ENCODE measurements at places on chromosomes 5 and 9. TPM values are rescaled to one million over a fixed set of nuclear protein-coding genes. Genes with fewer than 3 reads are reported as not detected.
A peak's percentile ranks its signal among the peaks of the same experiment; 100 is the strongest.

The RNF20 gene
- total RNA-seq, result 33.2 TPM

The CARTPT gene
- not detected for total RNA-seq

The SPINK7 gene
- total RNA-seq, result not detected

The ADCY2 gene
- 6.5 TPM for total RNA-seq

The RASGRF2 gene
- 5.0 TPM for total RNA-seq

The ACTBL2 gene
- not detected for total RNA-seq

The TOR4A gene
- 2.0 TPM for total RNA-seq

The OGN gene
- 822 TPM for total RNA-seq

The CDX1 gene
- 0.21 TPM for total RNA-seq

The TCF7 gene
- total RNA-seq, result 1.1 TPM

The LCNL1 gene
- 0.11 TPM for total RNA-seq

The TEK gene
- 36.5 TPM for total RNA-seq

The ERGIC1 gene
- total RNA-seq, result 68.5 TPM

The NPR3 gene
- 21.7 TPM for total RNA-seq

The MCIDAS gene
- 0.32 TPM for total RNA-seq

The SV2C gene
- 2.1 TPM for total RNA-seq

The KCNMB1 gene
- 10.8 TPM for total RNA-seq

- no peak for DNase-seq
Measured at GRCh38 chr5:39195198-39195826, 24.1 kb downstream of the FYB1 start.

- DNase-seq, result no peak
Measured at GRCh38 chr5:143130613-143131305, 272.7 kb downstream of the NR3C1 start.

GRCh38 chr5:43352915-43353314 is 39.7 kb upstream of the HMGCS1 start:
- no peak for DNase-seq

- no peak for DNase-seq
Measured at GRCh38 chr9:7209016-7209715, 451.4 kb downstream of the KDM4C start.

DNA sequence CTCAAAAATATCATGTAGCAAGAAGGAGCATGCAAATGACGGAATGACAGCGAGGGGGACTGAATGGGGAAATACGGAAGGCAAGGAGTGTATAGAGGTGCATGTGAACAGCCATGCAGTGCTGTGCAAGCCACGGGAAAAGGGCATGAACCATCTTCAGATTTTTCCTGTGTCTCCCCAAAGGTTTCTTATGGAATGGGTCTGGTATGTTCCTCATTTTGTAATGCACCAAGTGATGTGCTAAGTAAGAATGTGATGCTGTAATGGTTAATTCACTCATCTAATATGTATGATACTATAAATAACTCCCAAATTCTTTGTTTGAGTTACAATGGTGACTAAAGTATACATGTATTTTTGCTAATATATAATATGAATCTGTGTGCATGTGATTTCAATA is 99.0 kb upstream of the DAB2 start:
- DNase-seq, result no peak

- DNase-seq, result no peak
Measured at GRCh38 chr9:91795598-91796241, 154.3 kb downstream of the ROR2 start.

GRCh38 chr5:148912714-148913398 is 86.4 kb downstream of the ADRB2 start:
- DNase-seq, result no peak

GRCh38 chr9:121798941-121799340 is 147.5 kb downstream of the DAB2IP start:
- no peak for DNase-seq

GRCh38 chr5:115551415-115551814 is 6.8 kb upstream of the FEM1C start:
- no peak for DNase-seq

GRCh38 chr5:149667084-149667828 is 62.9 kb upstream of the PPARGC1B start:
- no peak for DNase-seq

DNA sequence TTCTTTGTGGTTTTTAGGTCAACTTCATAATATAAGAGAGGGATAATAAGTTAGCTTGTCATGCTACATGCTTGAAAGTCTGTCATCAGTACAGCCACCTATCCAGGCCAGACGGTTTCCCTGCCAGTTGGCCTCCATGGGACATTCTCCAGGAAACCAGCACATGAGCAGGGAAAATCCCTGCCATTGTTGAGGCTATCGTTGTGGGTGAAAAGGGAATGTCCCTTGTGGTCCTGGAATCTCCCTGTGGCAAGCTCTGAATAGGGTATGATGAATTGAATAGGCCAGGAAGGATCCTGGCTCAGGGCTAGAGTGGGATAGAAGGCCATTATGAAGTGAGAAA is 12.3 kb downstream of the F2RL1 start:
- DNase-seq, result no peak

DNA sequence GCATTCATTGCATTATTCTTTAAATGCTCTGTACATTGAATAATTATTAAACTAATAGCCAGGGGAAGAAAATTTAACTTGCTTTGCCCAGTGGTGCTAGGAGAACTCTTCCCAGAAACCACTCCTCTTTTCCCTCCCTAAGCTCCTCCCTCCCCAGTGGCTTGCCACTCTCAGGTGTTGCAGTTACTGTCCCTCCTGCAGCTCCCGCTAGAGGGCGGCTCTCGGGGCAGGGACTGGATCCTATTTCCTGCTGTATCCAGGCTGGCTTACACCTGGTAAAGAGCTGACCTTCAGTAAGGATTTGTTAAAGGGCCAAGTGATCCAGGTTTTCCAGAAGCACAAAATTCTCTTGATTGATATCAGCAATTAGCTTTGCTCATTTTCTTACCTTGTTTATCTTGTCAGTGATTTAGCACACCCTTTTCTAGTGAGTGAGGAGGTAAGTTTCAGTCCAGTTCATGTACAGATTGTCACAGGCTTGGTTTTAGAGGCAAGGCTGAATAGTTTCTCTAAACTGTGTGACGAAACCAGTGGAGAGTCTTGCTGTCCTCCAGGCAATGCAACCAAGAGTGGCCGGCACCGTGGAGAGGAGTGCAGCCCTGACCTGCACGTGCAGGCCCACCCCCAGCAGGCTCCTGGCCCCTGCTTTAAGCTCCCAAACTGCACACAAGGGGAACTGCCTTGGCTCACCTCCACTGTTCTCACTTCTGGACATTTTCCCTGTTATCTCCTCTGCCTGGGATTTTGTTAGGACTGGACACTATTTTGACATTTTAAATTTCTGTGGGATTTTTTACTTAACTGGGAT is 423.8 kb downstream of the SPOCK1 start:
- no peak for DNase-seq

DNA sequence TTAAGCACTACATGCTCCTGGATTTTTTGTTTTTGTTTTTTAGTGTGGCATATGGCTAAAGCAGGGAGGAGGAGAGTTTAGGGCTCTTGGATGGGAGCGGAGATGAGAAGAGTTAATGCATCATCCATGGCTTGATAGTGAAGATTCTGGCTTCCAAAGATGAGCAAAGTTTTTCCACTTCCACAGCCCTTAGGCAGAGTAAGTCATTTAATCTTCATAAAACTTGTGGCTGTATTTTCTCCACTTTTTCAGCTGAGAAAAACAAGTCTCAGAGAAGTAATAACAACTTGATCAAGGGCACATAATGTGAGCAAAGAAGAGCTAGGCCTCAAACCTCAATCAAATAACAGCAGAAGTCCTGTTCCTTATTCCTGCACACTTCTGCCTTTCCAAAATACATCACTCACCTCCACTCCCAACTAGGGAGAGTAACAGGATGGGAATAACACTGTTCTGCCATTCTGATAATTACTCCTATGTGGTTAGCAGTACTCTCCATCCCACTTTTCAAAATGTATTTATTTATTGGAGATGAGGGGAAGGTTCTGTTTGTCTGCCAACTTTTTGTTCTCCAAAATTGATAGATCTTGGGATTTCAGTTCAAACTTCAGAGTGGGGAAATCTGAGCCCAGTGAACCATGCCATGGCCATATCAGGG is 53.7 kb upstream of the DPYSL3 start:
- DNase-seq, result no peak

- peak; percentile 61 for DNase-seq
Measured at GRCh38 chr5:72013766-72014624, 93.3 kb upstream of the MAP1B start.

DNA sequence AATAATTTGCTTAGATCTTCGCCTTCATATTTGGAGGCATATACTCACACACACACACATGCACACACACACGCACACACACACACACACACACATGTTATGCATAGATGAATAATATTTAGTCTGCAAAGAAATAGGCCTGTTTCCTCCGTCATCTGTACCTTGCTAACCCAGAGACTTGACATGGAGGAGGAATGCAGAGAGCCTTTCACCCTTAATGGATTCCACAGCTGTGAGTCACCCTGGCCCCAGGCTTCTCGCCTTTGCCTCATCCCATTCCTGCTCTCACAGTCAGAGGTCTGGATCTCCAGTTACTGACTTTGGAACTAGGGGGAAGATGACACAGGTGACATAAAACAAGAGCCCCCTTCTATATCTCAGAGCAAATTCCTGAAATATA is 29.7 kb downstream of the ZNF462 start:
- DNase-seq, result no peak

GRCh38 chr9:21558615-21559401 is 76.7 kb upstream of the IFNE start:
- DNase-seq, result no peak

DNA sequence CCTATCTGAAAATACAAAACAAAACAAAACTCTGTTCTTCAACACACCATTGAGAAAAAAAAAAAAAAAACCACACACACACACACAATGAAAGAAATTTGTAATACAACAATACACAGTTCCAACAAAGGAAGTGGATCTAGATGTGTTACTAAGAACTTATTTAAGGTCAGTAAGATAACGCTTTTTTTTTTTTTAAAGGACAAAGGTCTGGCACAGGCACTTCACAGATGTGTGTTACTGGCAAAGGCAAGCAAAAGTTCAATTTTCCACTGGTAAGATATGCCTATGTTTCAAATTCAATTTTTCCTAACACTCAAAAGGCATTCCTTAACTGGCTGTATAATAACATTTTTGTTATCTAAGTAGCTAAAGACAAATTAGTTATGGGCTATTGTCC is 3.6 kb downstream of the RFK start:
- no peak for DNase-seq

GRCh38 chr9:87263291-87263690 is 234.4 kb upstream of the DAPK1 start:
- DNase-seq, result no peak

GRCh38 chr9:14453286-14453685 is 139.3 kb upstream of the NFIB start:
- no peak for DNase-seq

- no peak for DNase-seq
Measured at GRCh38 chr5:159290741-159291140, 27.7 kb downstream of the UBLCP1 start.

DNA sequence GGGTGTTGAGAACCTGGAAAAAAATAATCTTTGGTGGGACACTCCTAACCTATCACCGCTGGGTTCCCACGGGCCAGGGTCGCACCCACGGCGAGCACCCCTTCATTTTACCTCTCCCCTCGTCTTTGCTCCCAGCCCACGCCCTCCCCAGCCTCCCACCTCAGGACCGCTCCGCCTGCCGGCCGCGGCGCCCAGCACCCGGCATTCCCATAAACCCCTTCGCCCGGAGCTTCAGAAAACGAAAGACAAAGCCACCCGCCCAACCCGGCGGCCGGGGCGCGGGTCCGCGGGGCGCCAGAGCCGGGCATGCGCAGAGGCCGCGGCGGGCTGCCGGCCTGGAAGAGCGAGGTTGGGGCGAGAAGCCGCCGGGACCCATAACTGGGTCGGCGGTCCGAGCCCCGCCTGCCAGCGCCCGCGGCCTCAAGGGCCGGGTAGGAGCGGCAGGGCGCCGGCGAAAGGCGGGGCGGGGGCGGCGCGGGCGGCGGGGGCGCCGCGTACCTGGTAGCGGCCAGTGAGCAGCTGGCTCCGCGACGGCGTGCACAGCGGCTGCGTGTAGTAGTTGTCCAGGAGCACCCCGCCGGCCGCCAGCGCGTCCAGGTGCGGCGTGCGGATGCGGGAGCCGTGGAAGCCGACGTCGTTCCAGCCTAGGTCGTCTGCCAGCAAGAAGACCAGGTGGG is 533 bp downstream of the ARSB start:
- DNase-seq, result peak; percentile 69

DNA sequence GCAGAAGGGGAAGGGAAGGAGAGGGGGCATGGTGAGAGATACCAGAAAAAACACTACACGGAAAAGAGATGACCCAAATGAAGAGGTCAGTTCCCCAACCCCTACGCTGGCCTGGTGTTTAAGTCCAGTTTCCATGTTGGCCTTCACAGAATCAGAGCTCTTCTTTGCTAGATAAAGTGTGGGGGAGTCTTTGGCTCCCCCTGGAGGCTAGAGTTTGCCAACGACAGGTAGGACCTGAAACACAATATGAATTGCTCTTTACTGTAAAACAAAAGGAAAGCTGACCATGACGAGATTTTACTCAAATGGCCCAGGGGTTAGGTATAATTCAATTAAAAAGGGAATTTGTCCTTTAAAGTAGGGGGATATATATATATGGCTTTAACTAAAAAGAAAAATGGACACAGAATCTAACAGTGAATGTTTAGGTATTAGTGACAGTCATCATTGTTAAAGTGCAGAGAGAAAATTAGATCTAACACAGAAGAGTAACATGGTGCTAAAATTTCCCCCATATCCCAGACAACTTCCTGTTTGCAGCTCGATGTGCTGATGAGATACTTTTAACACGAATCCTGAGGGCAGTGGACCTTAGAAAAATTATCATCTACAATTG is 92.0 kb downstream of the SV2C start:
- no peak for DNase-seq

Measured in urinary bladder (tissue), 4 donors.